ENCODE measurements at places on chromosomes 3 and 15. TPM values are rescaled to one million over a fixed set of nuclear protein-coding genes. Genes with fewer than 3 reads are reported as not detected.

The P3H2 gene
- total RNA-seq, result not detected

The ZCWPW2 gene
- 0.68 TPM for total RNA-seq

The CCDC54 gene
- total RNA-seq, result not detected

The NR2E3 gene
- not detected for total RNA-seq

The CRABP1 gene
- total RNA-seq, result not detected

The COMMD2 gene
- 31.0 TPM for total RNA-seq

The TTC14 gene
- 47.2 TPM for total RNA-seq

The TFG gene
- 59.2 TPM for total RNA-seq

The MYZAP gene
- not detected for total RNA-seq

The B4GALT4 gene
- 13.3 TPM for total RNA-seq

The ST3GAL6 gene
- not detected for total RNA-seq

The OR5K2 gene
- not detected for total RNA-seq

The CCR8 gene
- 0.34 TPM for total RNA-seq

The FETUB gene
- not detected for total RNA-seq

The CCDC39 gene
- total RNA-seq, result not detected

The ANKUB1 gene
- total RNA-seq, result not detected

The ITPR1 gene
- total RNA-seq, result 98.2 TPM

The GOLGA6L9 gene
- 3.9 TPM for total RNA-seq

The CPN2 gene
- total RNA-seq, result not detected

The ATP8B4 gene
- total RNA-seq, result 5.8 TPM

The ROPN1 gene
- total RNA-seq, result not detected

The GOLGA8Q gene
- total RNA-seq, result not detected

The CHD2 gene
- 124 TPM for total RNA-seq

The NCK1 gene
- total RNA-seq, result 31.9 TPM

The ADCY5 gene
- total RNA-seq, result not detected

The ARHGEF26 gene
- not detected for total RNA-seq

The LRRFIP2 gene
- 23.1 TPM for total RNA-seq

The TCAIM gene
- 14.3 TPM for total RNA-seq

The FRMD4B gene
- 11.7 TPM for total RNA-seq

The GPR27 gene
- 0.47 TPM for total RNA-seq

The ALDH1L1 gene
- not detected for total RNA-seq

The CYP1A2 gene
- total RNA-seq, result not detected

The CCDC174 gene
- 14.2 TPM for total RNA-seq

The CADPS gene
- not detected for total RNA-seq

The TM4SF1 gene
- not detected for total RNA-seq

The REC114 gene
- total RNA-seq, result not detected

The CELF6 gene
- 0.18 TPM for total RNA-seq

The ABI3BP gene
- not detected for total RNA-seq

The NEK4 gene
- 16.2 TPM for total RNA-seq

The BLM gene
- 45.2 TPM for total RNA-seq

The PLOD2 gene
- 0.65 TPM for total RNA-seq

The CHRNA3 gene
- total RNA-seq, result not detected

The ZSCAN29 gene
- 20.9 TPM for total RNA-seq

The CPB1 gene
- not detected for total RNA-seq

The IQCH gene
- 1.7 TPM for total RNA-seq
